ENCODE measurements at places on chromosomes 16 and 17. TPM values are rescaled to one million over a fixed set of nuclear protein-coding genes. Genes with fewer than 3 reads are reported as not detected.
A peak's percentile ranks its signal among the peaks of the same experiment; 100 is the strongest.

The ADGRG1 gene
- total RNA-seq, result 81.2 TPM

The TNK1 gene
- 22.2 TPM for total RNA-seq

The TTYH2 gene
- 3.0 TPM for total RNA-seq

The PEMT gene
- 13.8 TPM for total RNA-seq

The MYL11 gene
- total RNA-seq, result not detected

The UBN1 gene
- 34.8 TPM for total RNA-seq

The MATCAP1 gene
- total RNA-seq, result 30.8 TPM

The RAB26 gene
- total RNA-seq, result 27.2 TPM

The FBXL19 gene
- 20.5 TPM for total RNA-seq

The IL21R gene
- total RNA-seq, result 1.0 TPM

The ABCC3 gene
- total RNA-seq, result 373 TPM

DNA sequence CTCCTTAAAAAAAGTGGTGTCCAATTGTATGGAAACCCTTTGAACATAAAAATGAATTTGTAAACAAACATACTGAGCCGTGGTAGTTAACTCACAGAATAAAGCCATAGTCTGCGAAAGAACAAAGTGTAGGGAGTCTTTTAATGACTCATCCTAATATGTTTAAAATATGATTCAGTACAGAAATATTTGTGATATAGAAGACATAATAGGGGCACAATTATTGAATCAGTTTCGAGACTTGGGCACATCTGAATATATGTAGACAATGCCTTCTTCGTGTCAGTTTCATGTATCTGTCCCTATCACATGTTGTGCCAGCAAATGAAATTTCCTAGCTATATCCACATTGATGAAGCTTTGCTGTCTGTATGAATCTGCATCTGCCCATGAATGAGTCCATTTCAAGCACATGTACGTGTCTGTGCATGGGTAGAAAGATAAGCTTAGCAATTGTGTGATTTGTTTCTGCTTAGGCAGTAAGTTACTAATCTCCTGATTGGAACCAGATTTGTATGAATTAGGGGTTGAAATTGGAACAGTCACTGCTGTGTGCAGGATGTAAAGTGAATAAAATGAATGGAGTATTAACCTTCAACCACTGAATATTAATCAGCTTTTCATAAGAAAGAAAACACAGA lies 112.5 kb upstream of the SOX9 start:
- DNase-seq, result no peak

- DNase-seq, result no peak
Observed at GRCh38 chr16:85370543-85370880, 242.6 kb upstream of the GSE1 start.

DNA sequence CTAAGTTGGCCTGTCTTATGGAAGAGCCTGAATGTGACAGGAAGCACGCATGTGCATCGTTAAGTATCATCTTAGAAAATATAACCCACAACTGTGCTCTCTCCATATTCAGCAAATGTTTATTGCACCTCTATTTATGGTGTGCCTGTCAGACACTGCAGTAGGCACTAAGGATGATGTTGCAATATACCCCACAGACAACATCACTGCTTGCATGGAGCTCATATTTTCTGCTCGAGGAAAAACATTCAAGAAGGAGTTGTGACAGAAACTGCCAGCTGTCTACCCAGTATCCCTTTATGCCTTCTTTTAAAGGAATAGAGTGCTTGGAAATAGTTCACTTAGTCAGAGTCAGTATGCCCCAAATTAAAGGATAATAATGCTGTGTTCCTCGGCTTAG lies 132.3 kb upstream of the RBFOX1 start:
- DNase-seq, result no peak

DNA sequence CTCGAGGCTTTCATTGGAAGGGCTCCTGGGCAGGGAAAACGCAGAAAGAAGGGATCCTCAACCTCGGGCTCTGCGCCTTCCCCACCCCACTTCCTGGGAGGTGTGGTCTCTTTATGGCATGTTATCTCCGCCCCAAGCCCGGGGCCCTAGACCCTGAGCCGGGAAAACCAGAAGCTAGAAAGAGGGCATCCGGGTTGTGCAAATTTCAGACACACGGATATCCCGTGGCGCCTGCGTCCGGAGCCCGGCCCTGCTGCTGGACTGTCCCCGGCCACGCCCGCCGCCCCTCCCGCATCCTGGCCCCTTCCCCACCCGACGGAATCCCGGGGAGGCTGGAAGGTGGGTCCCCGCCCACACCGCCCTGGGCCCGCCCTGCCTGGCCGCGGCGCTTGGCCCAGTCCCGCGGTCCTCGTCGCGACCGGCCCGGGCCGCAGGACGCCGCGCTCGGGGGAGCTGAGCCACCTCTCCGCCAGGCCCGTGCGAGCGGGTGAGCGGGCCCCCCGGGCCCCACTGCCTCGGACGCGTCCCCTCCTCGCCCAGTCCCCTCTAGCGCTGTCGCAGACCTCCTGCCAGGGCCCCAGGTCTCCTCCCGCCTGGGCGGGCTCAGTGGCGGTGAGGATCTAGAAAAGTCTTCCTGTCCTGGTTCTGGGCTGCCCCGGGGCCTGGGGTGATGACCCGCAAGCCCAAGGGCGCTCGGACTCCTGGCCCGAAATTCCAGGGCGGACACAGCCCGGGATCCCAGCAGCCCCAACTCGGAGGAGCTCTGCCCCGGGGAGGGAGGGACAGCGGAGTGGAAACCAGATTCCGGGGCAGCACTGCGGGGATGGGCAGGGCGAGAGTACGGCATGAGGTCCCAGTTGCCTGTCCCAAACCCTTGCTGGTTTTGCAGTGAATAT lies at the start of gene SLC16A5:
Gene SLC16A5, plus strand, starts transcription at position 397 of the 896 bp plus-strand sequence. CDS start 5,683 bp downstream, outside the sequence.
- peak; percentile 94 for DNase-seq

GRCh38 chr16:55214974-55215494 lies 109.0 kb upstream of the IRX6 start:
- DNase-seq, result no peak

- no peak for DNase-seq
Observed at GRCh38 chr16:80914379-80915078, 92.2 kb downstream of the CMC2 start.

DNA sequence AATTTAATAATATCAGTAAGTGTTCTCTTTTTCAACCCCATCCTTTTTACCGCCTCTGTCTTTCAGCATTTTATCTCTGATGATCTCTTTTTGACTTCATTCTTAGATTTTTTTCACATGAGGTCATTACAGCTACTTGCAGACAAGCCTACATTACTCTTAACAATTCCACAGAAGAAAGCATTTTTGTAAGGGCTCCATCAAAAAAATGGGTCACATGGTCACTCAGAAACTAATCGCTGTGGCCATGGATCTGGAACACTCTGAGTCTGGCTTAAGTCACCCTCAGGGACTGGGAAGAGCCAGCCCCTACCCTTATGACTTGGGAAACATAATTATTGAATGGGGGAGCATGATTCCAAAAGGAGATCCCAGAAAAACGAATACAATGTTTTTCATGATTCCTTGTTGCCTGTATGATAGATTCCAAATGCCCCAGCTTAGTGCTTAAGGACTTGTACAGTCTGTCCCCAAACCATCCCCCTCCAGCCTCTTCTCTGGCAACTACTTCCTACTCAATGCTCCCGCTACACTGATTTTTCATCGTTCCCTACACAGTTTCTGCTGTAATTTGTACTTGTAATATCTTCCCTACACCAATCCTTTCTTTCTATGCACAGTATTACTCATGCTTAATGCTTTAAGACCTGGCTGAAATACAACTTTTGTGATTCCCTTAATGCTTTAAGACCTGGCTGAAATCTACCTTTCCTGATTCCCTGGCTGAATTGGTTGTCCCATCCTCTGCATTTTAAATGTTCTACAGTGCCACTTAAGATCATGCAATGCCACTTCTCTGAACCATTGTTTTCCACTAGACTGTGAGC lies 457.8 kb downstream of the HS3ST4 start:
- no peak for DNase-seq

DNA sequence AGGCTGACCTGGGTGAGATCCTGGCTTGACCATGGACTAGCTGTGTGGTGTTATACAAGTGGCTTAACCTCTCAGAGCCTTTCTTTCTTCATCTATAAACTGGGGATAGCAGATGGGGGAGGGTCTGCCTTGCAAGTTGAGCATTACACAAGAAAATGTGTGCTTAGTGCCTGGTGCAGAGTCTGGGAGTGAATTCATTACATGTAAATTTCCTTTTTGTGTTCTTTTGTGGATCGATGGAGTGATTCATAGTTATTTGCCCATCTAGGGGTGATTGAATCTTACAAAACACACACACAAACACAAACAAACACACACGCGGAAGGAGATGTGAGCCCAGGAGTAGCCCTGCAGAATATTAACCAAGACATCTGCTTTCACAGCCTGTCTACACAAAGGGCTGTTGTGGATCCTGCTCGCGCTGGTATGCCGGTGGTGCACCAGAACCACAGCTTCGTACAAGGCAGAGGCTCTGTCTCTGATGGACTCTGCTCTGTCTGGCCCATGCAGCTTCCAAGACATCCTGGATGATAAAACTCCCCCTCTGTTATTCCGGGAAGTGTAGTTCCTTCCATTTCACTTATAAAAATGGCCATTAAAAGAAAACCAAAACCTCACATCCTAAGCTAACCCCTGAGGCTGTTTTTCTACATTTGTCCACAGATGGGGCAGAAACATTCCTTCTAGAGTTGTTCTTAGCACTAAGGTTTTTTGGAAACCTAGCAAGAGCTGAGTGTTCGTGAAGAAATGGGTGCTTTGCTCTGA lies 86.1 kb downstream of the UTP18 start:
- DNase-seq, result no peak

GRCh38 chr16:70374213-70374612 lies 27.5 kb downstream of the DDX19A start:
- DNase-seq, result no peak

DNA sequence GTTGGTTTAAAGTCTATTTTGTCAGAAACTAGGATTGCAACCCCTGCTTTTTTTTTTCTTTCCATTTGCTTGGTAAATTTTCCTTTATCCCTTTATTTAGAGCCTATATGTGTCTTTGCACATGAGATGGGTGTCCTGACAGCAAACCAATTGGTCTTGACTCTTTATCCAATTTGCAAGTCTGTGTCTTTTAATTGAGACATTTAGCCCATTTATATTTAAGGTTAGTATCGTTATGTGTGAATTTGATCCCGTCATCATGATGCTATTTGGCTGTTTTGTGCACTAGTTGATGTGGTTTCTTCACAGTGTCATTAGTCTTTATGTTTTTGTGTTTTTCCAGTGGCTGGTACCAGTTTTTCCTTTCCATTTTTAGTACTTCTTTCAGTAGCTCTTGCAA lies 127.7 kb upstream of the ZNF267 start:
- DNase-seq, result no peak

GRCh38 chr17:68749349-68750207 lies 148.4 kb upstream of the FAM20A start:
- DNase-seq, result no peak

- DNase-seq, result no peak
Observed at GRCh38 chr16:12899529-12900143, 1.8 kb upstream of the SHISA9 start.

DNA sequence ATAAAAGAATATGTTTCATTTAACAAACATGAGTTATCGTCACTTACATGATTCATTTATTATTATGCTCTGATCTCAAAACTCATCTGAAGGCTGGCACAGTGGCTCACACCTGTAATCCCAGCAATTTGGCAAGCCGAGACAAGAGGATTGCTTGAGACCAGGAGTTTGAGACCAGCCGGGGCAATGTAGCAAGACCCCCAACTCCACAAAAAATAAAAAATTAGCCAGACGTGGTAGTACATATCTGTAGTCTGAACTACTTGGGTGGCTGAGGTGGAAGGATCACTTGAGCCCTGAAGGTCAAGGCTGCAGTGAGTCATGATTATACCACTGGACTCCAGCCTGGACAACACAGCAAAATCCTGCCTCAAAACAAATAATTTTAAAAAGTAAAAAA lies 16.0 kb downstream of the APPBP2 start:
- DNase-seq, result no peak

- DNase-seq, result no peak
Observed at GRCh38 chr16:15885560-15886001, 2.8 kb downstream of the CEP20 start.

DNA sequence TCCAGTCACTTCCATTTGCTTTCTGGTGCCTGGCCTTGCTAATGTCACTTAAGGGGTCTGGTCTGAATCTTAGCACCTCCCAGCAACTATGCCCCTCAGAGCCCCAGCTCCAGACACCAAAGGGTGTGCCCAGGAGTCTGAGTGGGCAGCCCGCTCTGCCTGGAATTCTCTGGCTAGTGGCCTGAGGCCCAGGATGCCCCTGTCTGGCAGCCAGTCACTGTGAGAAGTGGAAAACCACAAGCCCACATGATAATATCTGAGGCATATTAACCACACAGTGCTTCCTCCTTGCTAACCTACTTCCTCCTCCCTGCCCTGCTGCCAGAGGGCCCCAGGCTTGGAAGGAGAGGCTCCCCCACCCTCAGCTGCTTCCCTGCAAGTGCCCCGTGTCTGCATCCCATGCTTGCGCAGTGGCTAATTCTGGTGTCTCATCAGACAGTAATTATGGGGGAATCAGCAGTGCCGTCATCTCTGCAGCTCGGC lies 14.0 kb downstream of the SRCIN1 start:
- DNase-seq, result no peak
